Umbilical cord (tissue), 2 donors: ENCODE measurements at places on chromosomes 6 and 20. TPM values are rescaled to one million over a fixed set of nuclear protein-coding genes. Genes with fewer than 3 reads are reported as not detected.

Gene KCNK5
- total RNA-seq: not detected

Gene SNHG17
- 2.4 TPM for total RNA-seq

Gene SLC17A5
- 52.0 TPM for total RNA-seq

Gene WFDC10B
- total RNA-seq: not detected

Gene SEMG1
- 6.0 TPM for total RNA-seq

Gene UTRN
- 220 TPM for total RNA-seq

Gene ADAM33
- 71.3 TPM for total RNA-seq

Gene GSTA1
- total RNA-seq: not detected

Gene MOCS1
- 10.4 TPM for total RNA-seq

Gene NKAPL
- total RNA-seq: 1.9 TPM

Gene KCNS1
- total RNA-seq: 2.4 TPM

Gene SEL1L2
- total RNA-seq: 13.7 TPM

Gene HDGFL1
- 2.9 TPM for total RNA-seq

Gene MUC21
- not detected for total RNA-seq

Gene RNASET2
- total RNA-seq: 90.0 TPM

Gene ENPP4
- total RNA-seq: 5.1 TPM

Gene SPTLC3
- total RNA-seq: 7.9 TPM

Gene CAGE1
- 2.6 TPM for total RNA-seq

Gene FILIP1
- 79.2 TPM for total RNA-seq

Gene SIRPB2
- 16.9 TPM for total RNA-seq

Gene FUT9
- 27.2 TPM for total RNA-seq

Gene RIMS4
- total RNA-seq: 2.9 TPM

Gene WFDC10A
- total RNA-seq: not detected

Gene OPRM1
- total RNA-seq: 21.9 TPM

Gene BHLHE23
- total RNA-seq: 2.6 TPM

Gene XKR7
- total RNA-seq: 0.48 TPM

Gene ERGIC3
- total RNA-seq: 187 TPM
